AG09319 (cell line): ENCODE measurements at places on chromosomes 6 and 20.

DNA sequence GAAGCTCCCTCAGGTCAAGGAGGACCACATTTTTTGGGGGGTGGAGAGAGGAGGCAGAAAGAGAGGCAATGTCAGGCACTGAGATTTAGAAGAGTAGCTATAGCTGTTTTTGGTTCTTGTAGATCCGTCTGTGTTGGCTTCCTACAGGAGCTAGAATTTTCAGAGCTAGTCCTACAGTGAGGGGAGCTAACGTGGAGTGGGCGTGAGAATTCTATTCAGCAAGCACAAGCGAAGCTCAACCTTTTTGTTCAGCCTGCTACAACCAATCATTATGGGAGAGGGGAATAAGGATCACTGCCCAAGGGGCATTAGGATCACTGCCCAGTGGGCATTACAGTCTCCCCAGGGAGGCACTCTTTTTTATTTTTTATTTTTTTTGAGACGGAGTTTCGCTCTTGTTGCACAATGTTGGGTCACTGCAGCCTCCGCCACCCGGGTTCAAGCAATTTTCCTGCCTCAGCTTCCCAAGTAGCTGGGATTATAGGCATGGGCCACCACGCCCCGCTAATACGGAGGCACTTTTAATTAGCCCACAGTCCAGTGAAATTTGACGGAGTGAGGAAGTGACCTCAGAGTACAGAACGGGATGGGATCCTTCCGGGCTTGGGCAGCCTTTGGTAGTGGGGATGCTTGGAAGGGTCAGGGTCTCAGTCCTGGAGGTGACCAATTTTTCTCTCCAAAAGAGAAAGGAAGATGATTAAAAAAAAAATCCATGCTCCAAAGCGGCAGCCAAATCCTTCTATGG lies 1.1 kb upstream of the PANK2 start:
- no peak for DNase-seq

GRCh38 chr20:52578559-52578958 lies 387.0 kb upstream of the ZFP64 start:
- no peak for DNase-seq

- DNase-seq = peak; percentile 49
Measured at GRCh38 chr6:43491750-43492661, 14.6 kb downstream of the TJAP1 start.

DNA sequence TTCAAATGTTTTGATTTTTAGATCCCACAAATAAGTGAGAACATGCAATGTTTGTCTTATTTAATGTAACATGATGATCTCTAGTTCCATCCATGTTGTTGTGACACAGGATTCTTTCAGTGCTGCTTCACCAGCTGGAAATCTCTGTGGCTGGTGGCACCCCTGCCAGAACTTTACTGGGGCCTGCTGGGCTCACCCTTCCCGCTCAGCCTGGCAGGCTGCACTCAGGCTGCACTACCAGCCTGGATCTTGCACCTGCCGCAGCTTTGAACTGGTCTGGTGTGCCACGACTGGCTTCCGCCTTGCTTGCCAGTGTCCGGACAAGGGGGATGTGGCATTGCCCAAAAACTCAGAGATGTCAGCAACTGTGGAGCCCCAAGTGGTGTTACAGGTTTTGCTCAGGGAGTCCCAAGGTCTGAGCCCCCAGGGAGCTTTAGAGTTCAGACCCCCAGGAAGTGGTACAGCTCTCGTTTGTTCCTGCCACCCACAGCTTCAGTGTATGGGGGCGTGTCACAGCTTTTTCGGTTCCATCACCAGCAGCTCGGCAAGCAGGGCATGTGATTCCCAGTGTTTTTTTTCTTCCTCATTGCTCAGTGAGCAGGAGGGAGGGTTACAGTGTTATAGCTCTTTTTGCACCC lies 72.3 kb upstream of the SYNCRIP start:
- DNase-seq = no peak

DNA sequence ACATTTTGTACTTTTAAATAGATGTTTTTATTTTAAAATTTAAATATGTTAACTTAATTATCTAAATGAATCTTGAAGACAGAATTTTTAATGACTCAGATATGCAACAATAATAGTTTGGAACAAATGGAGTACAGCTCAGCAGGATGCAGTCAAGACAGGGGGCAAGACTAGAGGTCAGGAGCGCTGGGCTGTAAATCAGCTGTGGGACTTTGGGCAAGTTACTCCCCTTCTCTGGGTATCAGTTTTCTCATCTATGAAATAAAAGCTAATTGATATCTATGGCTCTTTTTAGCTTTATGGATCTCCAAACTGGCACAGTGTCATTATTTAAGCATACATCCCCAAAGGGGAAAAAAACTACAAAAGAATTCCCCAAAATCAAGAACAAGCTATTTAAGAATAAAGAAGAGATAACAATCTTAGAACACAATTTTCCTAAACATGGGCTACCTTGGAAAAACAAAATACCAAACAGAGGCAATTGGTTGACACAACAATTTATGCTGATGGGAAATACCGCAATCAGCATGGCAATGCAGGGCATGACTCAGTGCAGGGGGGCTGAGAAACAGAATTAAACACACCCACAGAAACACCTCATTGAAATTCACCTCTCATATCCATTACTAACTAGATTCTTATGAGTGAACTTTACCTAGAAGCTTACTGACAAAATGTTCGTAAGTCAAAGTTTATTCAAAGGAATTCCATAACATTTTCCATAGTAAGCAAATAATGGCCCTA lies 188.2 kb downstream of the SIM1 start:
- DNase-seq = no peak

DNA sequence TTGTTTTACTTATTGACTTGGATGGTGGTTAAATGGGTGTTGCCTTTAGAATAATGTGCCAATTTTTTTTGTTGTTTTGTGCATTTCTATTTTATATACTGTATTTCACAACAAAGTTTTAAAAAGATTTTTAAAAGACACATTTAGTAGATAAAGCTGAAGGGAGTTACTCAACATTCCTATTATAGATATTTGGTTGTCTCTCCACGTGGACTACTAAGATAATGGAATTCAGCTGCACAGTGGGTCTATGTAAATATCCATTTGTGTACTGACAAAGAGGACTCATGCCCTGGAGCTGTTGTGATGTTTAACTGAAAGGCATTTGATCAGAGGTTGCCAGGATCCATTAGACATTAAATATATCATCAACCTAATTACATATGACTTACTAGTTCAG lies 23.2 kb upstream of the FAM135A start:
- DNase-seq = no peak

DNA sequence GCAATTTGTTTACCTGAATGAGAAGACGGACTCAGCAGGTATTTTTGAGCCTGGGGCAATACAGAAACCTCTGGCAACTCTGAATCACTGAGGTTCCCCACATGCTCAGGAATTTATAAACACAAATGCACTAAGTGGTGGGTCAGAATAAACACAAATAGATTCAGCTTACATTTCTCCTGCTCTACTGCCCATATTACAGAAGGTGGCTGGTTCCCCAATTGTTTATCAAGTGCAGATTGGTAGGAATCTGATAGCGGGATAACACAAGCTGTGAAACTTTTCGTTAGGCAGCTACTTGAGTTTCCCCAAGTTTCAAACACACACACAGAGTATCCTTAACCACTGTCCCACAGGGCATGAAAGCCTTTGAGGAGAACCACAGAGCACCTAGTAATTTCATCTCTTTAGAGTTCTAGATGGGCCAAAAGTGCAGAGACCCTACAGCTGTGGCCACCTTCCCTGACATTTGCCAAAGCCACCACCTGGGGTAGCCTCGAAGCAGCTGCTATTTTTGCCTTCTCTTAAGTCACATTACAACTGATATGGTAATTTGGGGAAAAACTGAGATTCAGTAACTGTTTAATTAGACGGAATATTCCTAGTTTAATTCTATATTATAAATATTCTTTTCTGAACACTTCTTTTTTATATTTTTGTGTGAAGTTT lies 204.2 kb upstream of the PTCHD4 start:
- no peak for DNase-seq
